Fibroblast of lung (primary cell): ENCODE measurements at places on chromosomes 1 and 21. TPM values are rescaled to one million over a fixed set of nuclear protein-coding genes. Genes with fewer than 3 reads are reported as not detected.

DNA sequence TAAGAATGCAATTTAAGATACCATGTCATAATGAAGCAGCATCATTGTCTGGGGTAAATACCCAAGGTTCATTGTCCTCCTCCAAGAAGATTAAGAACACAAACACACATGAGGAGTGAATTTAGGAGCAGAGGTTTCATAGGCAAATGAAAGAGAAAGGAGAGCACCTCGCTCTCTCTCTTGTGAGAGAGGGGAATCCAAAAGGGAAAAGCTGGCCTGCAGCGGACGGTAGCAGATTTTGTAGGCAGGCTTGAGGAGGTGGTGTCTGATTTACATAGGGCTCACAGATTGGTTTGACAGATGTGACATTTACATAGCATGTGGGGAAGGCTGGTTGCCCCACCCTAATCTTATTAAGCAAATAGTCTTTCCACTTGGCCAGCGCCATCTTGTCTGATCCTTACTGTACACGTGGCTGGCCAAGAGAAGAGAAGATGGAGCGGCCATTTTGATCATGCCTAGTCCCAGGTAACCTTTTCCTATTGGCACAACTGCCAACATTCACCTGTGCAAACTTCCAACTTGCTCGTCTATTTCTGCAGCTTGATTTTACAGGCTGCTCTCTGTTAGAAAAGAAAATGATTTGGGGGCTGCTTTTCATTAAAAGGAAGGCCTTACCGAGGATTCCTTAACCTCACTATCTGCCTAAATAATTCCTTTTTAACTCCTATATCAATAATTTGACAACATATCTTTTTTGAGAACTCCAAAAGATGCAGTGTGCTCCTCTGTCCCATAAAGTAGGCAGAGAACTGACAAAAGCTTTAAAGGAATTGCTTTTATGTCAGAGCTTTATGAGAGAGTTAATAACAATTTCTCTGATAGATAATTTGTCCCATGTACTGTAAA is 16.0 kb upstream of the LRRC7 start:
- no peak for DNase-seq

Gene DENND2C
- polyA plus RNA-seq, result 1.5 and 1.7 TPM in 2 replicates

GRCh38 chr1:40692429-40692895 is 958 bp downstream of the NFYC start:
- DNase-seq, result peak; percentile 40

- peak; percentile 100 for DNase-seq
Observed at GRCh38 chr1:55718758-55719671, 503.9 kb upstream of the USP24 start.

- DNase-seq, result peak; percentile 83
Observed at GRCh38 chr1:202599669-202600431, 110.4 kb downstream of the SYT2 start.

Gene PACC1
- 5.7 and 8.4 TPM in 2 replicates for polyA plus RNA-seq

Gene KCNA3
- polyA plus RNA-seq, result 2.7 and 4.6 TPM in 2 replicates

GRCh38 chr1:198892065-198892464 is 253.2 kb downstream of the PTPRC start:
- DNase-seq, result peak; percentile 82

DNA sequence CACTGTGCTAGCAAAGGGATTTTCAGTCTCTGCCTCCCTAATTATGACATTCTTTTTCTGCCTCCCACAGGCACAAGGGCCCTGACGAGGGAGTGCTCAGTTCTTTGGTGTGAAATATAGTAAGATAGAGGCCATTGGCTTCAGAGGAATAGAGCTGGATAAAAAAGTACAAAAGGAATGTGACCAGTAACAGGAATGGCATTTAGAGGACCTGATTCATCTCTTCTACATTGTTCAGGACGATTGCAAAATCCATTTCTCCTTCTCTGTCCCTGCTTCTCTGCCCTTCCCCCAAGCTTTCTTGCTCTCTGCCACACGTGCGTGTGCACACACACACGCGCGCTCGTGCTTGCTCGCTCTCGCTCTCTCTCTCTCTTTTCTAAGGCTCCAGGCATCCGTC is 668.2 kb downstream of the KIF26B start:
- DNase-seq, result peak; percentile 98
